Daoy (cell line): ENCODE measurements at places on chromosomes 3 and 15. TPM values are rescaled to one million over a fixed set of nuclear protein-coding genes. Genes with fewer than 3 reads are reported as not detected.

- DNase-seq: no peak
These were observed 123.3 kb upstream of the CTNNB1 start for GRCh38 chr3:41075975-41076374.

GRCh38 chr3:134376385-134376765 is 2.1 kb upstream of the AMOTL2 start:
- DNase-seq: no peak

- no peak for DNase-seq
These were observed 37.4 kb upstream of the VILL start for GRCh38 chr3:37953226-37953625.

- no peak for DNase-seq
These were observed 441.2 kb downstream of the ROBO1 start for GRCh38 chr3:79326642-79327041.

DNA sequence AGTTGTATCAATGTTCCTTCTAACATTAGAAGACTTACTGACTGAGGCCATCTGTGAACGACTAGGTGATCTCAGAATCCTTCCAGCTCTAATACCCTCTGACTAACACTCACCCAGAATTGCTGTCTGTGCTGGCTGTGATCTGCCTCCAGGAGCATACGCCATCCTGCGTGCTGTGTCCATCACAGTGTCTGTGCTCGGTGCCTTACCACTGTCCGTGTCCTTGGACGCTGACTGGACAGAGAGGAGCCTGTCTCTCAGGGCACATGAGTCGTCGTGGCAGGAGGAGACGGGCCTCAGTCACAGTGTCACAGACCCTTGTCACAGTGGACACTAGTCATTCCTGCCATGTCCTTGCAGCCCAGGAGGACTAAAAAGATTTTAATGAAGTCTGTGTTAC is 83.1 kb downstream of the LMLN start:
- DNase-seq: no peak

DNA sequence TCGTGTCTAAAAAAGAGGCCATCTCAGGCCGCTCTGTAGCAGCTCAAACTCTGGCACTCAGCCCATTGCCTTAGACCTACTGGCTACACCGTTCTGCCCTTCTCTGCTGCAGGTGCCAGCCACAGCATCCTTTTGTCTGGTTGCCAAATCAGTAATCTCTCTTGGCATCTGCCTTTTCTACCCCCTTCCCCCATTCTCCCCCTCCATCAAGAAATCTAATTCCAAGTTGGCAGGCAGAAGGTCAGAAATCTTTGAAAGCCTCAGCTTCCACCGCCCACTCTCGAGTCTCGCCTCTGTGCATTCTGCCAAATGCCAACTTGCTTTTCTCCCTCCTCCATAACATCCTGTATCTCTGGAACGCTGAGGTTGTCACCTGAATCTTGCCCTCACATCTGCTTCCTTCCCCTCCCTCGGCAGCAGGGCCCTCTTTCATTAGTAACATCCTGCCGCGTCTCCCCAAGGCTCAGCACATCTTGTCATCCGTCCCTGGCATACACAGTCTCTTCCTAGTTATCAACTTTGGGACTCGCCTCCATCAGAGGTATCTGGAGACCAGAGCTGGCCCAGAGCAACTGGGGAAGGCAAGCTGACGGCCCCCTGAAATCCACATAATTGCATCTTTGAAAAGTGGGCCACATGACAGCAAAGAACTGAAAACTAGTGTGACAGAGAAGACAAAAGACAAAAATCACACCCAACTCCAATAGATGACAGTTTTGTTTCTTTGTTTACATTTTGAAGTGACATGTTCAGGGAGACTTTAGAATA is 312.0 kb upstream of the CCDC54 start:
- DNase-seq: peak; percentile 62

DNA sequence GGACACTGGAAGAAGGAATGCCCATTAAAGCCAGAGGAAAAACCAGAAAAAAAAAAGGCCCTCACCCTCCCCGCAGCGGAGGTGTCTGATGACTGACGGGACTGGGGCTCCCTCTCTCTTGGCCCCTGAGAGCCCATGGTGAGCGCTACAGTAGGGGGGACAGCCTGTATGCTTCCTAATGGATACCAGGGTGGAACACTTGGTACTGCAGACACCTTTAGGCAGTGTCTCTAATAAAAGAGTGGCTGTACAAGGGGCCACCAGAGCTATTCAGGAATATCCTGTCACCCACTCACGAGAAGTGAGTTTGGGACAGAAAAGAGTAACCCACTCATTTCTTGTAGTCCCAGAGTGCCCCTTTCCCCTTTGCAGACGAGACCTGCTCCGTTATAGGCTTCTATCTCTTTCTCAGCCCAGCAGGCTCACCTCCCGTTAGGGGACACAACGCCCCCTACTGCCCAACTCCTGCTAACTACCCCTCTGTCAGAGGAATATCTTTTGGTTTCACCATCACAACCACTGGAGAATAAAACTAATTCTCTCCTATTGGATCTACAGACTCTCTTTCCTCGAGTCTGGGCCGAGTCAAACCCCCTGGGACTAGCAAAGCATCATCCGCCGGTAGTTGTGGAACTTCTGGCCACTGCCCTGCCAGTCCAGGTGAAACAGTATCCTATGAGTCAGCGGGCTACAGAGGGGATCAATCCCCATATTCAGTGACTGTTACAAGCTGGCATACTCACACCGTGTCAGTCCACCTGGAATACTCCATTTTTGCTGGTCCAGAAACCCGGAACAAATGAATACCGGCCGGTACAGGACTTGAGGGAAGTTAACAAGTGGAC is 40.8 kb downstream of the ZBTB11 start:
- DNase-seq: peak; percentile 57

GRCh38 chr15:56040081-56041035 is 46.9 kb upstream of the NEDD4 start:
- DNase-seq: peak; percentile 94

DNA sequence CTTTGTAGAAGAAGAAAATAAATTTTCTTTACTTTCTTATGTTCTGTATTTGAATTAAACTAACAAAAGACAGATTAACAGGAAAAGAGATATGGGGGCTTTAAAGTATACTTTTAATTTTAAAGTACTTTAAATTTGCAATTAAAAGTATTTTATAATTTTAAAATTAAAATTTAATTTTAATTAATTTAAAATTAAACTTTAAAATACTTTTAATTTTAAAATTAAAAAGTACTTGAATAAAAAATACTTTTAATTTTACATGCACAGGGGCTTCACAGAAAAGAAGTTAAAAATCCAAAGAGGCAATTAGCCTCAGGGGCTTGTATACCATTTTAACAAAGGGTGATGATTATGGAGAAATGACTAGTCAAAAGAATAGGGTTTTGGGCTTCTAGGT is 420.5 kb upstream of the TGFBR2 start:
- DNase-seq: no peak

- DNase-seq: no peak
These were observed 33.2 kb downstream of the GOLGA8S start for GRCh38 chr15:23387621-23388190.

- DNase-seq: peak; percentile 61
These were observed 596.7 kb downstream of the FGF12 start for GRCh38 chr3:192130534-192131132.

DNA sequence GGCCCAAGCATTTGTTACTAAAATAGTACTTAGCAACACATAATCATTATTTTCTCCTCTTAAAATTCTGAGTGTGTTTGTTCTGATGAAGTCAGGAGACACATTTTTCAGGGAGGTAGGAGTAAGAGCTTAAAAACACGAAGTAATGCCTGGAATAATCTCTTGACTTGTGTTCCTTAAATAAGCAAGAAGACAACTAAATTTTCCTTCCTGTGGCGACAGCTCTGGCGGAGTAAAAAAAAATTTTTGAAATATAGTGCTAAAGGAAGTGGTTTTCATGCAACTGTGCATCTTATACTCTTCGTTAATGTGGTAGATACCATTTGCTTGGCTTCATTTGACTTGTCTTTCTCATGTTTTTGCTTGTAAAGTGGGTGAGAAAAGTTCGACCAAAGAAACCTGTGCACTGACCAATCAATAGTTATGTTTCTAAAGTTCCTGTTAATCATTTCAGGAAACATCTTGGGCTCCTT is 11.1 kb upstream of the MBNL1 start:
- no peak for DNase-seq

DNA sequence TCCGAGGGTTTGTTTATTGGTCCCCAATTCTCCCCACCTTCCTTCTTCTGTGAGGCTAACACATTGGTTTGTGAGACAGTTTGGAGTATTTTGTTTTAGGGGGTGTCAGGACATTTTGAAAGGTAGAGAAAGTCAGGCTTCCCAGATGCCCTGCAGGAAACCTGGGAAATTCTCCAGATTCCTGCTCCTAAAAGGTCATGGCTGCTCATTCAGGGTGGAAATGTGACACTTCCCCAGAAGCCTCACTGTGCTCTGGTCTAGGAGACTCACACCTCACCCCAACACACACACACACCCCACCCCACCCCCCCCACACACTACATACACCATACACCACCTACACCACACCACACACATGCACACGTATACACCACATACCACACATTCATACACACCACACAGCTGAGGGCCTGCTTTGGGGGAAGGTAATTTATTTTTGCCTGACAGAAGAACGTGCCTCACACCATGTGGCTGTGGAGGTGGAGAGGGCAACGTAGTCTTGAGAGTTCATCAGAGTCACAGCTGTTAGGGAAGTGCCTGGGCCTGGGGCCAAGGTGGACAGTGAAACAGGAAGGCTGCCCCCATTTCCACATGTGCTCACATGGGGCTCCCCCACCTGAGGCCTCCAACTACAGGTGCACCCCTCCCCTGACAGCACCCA is 40.4 kb upstream of the LIMD1 start:
- DNase-seq: no peak

DNA sequence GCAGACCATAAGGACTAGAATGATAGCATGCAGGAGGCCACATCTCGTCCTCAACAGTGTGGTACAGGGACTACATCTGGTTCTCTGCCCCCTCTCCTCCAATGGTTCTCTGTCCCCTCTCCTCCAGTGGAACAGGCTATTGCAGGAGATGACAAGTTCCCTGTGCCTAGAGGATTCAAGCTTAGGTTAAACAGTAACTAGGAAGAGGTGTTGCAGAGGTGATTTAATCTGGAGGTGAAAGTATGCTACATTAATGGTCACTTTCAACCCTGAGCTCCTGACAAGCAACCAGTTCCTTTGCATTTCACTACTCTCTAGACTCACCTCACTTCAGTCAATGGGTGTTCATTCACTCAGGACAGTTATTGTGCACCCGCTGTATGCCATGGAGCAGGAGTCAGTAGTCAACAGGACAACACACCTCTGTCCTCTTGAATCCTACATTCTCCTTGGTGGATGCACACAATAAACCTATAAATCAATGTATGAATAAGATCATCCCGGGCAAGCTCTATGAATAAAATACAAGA is 16.0 kb downstream of the SPATA12 start:
- DNase-seq: no peak

- DNase-seq: no peak
These were observed at the start of gene CD86 for GRCh38 chr3:122055215-122055614. Gene CD86 (plus strand): TSS chr3:122055362. CDS start chr3:122055490, 128 bp downstream.

- DNase-seq: no peak
These were observed 92.3 kb downstream of the FOXP1 start for GRCh38 chr3:71491154-71491752.

DNA sequence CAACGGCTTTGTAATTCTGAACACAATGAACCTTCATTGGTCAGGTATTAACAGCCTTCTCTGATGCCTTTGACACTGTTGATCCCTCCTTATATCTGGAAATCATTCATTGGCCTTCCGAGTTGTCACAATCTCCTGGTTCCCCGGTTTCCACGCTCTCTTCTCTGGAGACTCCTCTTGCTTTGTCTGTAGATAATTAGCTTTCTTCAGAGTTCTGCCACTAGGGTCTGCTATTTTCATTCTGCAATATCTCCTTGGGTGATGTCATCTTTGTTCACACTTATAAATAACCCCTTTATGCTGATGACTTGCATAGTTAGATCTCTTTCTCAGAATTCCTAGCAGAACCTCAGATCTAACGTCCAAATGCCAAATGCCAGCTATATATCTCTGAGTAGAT is 583.8 kb upstream of the ZNF717 start:
- DNase-seq: no peak

GRCh38 chr3:11477407-11477911 is 166.3 kb downstream of the VGLL4 start:
- DNase-seq: peak; percentile 62

GRCh38 chr15:31365655-31366127 is 39.1 kb downstream of the KLF13 start:
- no peak for DNase-seq

DNA sequence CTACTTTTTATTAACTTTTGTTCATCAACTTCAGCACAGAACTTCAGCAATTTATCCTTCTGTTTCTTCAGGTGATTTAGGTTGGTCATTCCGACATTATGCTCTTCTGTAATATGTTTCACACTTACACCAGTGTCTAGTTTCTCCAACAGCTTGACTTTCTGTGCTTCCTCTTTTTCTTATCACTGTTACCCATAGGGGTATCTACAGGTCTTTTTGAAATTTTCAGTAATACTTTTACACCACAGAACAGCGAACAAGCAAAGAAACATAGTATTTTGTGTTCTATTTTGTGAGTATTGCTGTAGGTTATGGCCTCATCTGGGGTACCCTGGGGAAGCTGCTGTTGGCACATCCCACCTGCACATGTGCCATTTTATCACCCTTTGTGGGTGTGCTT is 260.7 kb downstream of the NSUN3 start:
- DNase-seq: no peak

DNA sequence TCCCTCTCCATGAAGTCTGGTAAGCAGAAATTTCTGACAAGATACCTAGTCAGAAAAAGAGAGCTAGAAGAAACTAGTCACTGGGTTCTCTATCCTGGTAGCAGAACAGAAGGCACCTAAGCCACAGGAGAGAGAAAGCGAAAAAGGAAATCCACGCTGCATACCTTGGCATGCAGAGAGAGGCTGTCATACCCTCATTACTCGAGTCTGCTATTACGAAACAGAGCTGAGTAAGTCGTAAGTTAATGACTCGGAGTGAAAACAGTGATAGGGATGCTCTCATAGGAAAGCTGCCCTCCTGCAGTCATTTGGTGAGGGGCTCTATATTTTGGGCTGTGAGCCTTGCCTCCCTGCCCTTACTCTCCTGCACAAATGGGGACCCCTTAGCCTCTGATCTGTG is 16.2 kb downstream of the CLRN1 start:
- DNase-seq: peak; percentile 57

- DNase-seq: peak; percentile 81
These were observed 43.9 kb downstream of the THBS1 start for GRCh38 chr15:39624806-39625205.

- DNase-seq: no peak
These were observed 368.6 kb upstream of the ROPN1 start for GRCh38 chr3:124360563-124360962.

GRCh38 chr3:95311272-95311671 is 1248.4 kb downstream of the NSUN3 start:
- DNase-seq: no peak

Gene KNG1
- not detected in 2 replicates for total RNA-seq

Gene SMCO1
- total RNA-seq: not detected in 2 replicates

Gene EDC3
- total RNA-seq: 4.0 and 5.3 TPM in 2 replicates

Gene CHAC1
- 4.4 and 4.9 TPM in 2 replicates for total RNA-seq

Gene GPR87
- 0.40 and 0.77 TPM in 2 replicates for total RNA-seq

Gene RPUSD2
- total RNA-seq: 12.7 and 13.8 TPM in 2 replicates

Gene HCLS1
- 0.68 and 1.3 TPM in 2 replicates for total RNA-seq

Gene FBXW12
- not detected in 2 replicates for total RNA-seq

Gene TNNC1
- total RNA-seq: not detected in 2 replicates

Gene TIMP4
- 1.7 and 2.2 TPM in 2 replicates for total RNA-seq

Gene PIF1
- 26.6 and 32.9 TPM in 2 replicates for total RNA-seq

Gene RARRES1
- total RNA-seq: not detected in 2 replicates

Gene CEP97
- total RNA-seq: 17.3 and 17.6 TPM in 2 replicates
